Fibroblast of skin of left biceps (primary cell): ENCODE measurements at places on chromosomes 6 and 20.

DNA sequence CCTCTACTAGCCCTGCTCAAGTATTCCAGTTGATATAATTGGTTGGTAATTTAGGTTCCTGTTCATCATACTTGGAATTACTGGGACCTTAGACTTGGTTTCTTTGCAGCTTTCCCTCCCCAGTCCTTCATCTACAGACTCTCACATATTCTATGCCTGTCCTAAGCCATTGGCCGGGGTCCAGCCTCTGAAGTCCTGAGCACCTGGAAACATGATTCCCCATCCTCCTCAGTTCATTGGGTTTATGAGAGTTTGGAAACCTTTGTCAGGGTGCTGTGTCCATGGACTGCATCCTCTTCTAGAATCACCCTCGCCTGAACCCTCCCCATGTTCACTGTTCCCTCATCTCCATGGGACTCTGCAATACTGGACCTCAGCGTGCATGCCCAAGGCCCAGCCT, 8.8 kb downstream of the GSTA2 start:
- DNase-seq = no peak

DNA sequence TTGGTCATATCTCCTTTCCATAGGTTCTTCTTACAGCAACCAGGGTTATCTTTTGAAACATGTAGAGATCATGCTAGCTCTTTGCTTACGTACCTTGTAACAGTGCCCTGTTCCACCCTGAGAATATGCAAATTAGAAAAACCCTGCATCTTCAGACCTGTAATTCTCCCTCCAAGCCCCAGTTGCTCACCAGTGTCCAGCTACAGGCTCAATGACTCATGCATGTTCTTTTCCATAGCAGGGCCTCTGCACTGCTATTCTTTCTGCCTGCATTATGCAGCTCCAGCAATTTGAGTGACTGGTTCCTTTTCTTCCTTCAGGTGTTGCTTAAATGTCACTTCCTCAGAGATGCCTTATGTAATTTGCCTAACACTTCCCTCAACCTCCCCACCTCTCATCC, 636.2 kb downstream of the KHDRBS2 start:
- DNase-seq = no peak

DNA sequence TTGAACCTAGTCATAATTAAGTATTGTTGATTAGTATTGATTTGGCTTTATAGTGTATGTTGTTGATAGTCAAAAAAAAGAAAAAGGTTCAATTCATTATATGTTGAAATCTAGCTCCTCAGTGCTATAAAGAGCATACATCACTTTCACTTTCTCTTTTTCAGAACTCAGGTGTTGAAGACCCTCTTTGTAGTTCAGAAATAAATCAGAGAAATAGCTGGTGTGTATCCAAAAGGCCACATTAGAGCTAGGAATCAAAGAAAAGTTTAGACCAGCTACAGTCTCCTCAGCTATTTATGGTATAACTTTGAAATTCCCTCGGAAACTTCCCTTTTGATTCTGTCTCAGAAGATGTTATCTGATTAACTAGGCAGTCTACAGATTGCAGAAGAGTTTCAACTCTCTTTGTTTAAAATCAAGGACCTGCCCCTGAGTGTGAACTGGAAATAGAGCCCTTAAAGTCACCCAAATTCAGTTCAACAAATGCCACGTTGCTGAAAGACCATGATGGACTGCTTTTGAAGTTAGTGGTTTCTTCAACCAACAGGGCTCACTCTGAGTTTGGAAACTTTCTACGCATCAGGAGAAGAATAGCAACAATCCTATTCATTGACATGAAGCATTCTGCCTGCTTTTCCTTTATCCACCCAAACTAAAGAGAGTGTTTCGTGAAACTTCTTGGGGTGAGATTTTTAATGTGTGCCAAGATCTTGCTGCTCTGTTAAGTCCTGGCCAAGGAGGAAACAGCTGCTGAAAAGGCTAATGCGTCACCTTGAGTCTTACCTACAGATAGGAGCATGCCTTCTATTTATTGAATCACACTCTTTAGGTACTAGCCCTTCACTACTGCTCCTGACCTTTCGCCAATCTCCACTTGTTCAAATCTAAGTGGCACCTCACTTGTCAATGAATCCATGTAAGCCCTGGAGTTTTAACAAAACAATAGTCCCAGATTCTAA, 111.7 kb downstream of the TNFRSF21 start:
- no peak for DNase-seq

DNA sequence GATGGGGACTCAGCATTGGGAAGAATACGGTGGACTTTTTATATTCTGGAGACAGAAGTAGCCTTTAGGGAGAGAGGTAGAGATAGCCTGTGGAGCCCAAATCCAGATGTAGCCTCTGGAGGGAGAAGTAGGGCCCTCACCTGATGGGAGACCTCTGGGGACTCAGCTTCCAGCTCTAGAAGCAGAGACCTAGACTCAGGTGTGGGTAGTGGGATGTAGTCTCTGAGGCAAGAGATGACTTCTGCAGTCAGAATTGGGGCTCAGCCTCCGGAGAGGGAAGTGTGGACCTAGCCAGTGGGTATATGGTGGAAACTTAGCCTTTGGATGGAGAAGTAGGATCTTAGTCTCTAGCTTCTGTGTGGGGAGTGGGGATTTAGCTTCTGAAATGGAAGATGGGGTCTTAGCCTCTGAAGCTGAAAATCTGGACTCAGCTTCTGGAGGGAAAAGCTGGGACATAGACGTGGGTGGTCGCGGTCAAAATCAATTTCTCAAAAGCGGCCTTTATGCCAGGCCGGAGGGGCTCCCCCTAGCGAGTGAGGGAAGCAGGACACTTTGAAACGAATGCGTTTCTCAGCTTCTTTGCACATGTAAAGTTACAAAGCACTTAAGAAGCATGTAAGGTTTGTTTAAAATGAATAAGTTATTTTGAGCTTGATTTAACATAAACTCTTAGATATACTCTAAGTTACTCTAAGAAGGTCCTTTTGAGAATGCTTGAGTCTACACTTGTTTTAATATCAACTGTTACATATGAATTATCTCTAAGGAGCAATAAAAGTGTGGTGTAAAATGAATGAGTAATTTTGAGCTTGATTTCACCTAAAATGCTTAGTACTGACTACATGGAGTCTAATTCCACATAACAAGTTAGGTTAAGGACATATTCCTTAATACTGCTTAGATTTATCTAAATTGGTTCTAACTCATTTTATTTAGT, 12.9 kb upstream of the ZNF343 start:
- no peak for DNase-seq

DNA sequence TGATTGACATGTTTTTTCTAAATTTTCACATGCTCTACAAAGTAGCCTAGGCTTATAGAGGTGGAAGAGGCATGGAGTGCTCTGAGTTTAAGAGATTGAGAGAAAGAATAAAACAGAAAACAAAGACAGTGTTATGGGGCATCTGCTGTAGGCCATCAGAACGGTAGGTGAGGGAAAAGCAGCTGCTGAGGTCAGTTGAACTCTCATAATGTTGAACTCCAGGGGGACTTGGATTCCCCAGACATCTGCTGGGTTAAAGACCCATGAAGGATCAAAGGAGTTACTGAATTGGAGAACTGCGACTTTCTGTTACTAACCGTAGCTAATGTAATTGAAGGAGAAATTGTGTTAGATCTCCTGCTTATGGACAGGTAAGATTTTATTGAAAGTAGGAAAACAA, 333.9 kb downstream of the TFAP2B start:
- no peak for DNase-seq

DNA sequence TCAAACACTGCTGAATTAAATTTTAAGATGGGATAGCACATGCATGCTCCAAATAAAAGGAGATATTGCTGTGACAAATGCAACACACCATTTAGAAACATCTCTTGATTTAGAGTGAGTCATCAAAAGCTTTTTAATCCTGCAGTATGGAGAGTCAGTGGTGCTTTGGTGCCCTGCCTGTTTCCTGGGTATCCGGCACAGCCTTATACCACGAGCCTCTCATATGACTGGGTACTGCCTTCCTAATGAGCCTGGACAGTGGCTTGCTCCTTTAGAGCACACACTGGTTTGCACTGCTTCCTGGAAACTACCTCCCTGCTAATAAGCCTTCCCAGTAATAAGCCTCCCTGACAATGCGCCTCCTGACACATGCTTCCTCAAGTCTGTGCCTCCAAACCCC, 65.3 kb upstream of the KCNK16 start:
- no peak for DNase-seq

DNA sequence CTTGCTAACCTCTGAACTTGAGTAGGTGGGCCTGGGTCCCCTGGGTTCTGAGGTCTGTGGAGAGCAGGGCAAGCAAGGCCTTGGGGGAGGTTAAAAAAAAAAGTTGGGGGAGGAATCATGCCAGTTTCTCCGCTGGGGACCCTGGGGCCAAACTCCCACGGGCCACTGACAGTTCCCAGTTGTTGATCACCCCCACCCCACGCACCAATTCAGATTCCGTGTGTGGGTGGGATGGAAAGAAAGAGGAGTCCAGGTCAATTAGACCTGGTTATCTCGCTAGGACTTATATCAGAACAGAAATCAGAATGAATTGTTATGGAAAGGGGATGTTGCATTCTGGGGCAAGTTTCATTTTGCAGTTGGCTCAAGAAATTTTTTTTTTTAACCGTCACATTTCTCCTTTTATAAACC, 46.7 kb upstream of the SUPT3H start:
- DNase-seq = no peak
